CD8-positive, alpha-beta memory T cell (primary cell): ENCODE measurements at places on chromosomes 7 and 10. TPM values are rescaled to one million over a fixed set of nuclear protein-coding genes. Genes with fewer than 3 reads are reported as not detected.
A peak's percentile ranks its signal among the peaks of the same experiment; 100 is the strongest.

GRCh38 chr10:73779539-73780197 lies 2.2 kb upstream of the CHCHD1 start:
- DNase-seq, result no peak

Gene AGBL3
- 3.2 TPM for total RNA-seq

- no peak for DNase-seq
Measured at GRCh38 chr7:91496251-91496820, 232.1 kb downstream of the FZD1 start.

DNA sequence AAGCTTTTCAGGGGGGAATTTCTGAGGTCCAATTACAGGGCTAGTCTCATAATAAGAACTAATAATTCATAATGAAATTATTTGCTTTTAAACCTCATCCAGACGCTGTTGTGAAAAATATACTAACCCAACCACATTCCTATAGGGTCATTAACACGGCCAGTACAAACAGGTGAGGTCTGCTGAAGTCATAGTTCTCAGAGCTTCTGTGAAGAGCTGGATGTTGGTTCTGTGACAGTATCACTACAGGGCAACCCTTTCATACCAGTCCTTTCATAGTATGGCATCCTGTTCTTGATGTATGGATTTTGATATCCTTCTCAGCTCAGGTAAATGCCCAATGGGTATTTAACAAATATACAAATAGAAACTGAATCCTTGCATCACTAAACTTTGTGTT lies 62.3 kb upstream of the FAM133B start:
- DNase-seq, result no peak

DNA sequence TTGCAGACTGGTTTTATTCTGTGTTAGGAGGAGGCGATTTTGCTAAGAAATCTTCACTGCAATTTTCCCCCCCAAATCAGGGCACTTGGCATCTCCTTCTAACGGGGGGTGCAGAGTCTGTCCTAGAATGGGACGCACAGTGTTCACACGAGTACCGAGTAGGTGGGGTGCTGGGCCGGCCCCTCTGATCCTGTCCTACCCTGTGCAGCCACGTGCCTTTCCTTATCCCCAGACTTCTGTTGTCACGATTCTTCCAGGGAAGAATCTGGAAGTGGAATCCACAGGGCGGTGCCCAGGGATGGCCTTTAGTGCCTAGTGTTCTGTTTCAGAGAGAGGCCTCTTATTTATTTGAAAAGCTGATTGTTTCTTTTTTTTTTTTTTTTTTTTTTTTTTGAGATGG lies 16.4 kb downstream of the CUX1 start:
- no peak for DNase-seq

DNA sequence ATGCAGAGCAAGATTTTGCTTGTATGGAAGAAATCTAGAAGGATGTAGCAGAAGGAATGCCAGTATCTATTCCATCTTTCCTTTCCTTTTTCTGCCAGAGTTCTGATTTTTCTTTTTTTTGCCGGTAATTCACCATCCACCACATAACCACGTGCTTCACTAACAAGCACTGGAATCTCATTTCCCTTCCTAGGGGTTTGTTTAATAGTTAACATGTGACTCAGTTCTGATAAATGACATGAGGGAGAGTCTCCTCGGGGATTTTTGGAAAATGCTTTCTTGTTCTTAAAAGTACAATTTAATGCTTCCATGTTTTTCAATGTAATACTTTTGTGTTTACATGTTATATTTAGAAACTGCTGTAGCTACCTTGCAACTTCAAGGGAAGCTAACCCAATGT lies 590.2 kb downstream of the SH2D4B start:
- DNase-seq, result no peak

DNA sequence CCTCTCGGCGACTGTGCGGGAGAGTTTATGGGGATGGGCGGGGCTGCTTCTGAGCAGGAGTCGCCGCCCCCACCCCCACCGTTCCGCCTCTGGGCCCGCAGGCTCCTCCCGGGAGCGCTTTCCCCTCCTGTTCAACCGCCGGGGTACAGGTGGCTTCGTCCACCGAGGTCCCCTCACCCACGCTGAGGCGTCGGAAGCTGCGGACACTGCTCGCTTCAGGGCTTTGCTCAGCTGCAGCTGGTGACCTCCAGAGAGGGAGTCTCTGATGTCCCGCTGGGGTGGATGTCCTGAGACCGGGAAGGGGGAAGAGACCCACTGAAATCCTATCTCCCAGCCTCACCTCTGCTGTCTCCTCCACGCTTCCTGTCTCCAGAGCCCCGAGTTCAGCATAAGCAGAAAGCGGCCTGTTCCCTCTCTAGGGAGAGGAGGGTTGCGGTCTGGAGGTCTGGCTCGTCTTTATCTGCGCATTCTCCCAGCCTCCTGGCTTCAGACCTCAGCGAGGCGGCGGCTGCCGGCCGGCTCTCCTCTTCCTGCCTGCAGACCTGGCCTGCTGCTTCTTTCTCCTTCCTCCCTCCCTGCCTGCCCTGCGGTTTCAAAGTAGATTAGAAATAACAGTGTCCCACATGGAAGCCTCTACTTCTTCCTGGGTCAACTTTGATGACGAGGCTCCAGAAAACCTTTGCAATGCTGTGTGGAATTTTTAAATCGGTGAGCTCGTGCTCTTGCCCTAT lies 1.8 kb downstream of the CYP2E1 start:
- DNase-seq, result no peak

GRCh38 chr7:158816995-158817394 lies 12.3 kb downstream of the ESYT2 start:
- no peak for DNase-seq

DNA sequence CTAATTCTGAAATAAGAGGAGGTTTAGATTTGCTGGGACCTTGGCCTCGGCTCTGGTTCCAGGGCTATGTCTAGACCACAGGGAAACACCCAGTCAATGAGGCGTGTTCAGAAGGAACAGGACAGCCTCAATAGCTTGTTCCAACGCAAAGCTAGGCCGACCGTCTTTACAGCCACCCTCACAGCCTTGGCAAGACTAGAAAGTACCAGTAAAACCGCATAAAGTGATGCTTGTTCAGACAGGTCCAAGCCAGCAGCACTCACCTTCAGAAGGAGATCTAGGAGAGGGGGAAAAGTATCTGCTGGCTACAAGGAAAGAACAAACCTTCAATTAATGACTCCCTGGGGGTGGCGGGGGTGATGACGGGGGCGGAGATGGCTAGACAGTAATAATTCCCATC lies 50.1 kb upstream of the LMTK2 start:
- DNase-seq, result no peak

GRCh38 chr7:46616636-46617035 lies 695.6 kb upstream of the IGFBP3 start:
- DNase-seq, result no peak

Gene CREB5
- not detected for total RNA-seq

- DNase-seq, result no peak
Measured at GRCh38 chr10:14621037-14621436, 153.7 kb downstream of the FAM107B start.

DNA sequence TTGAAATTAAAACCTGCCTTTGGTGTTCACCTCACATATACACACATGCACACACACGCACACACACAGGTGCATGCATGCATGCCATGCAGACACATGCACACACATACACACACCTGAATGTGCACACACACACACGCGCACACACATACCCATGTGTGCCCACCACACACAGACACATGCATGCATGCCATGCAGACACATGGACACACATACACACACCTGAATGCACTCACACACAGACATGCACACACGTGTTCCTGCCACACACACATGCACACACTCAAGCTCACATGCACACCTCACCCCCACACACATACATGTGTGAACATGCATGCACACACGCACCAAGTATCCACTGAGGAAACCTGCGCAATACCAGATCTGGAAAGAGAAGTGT lies 136.4 kb downstream of the KLF6 start:
- DNase-seq, result no peak

DNA sequence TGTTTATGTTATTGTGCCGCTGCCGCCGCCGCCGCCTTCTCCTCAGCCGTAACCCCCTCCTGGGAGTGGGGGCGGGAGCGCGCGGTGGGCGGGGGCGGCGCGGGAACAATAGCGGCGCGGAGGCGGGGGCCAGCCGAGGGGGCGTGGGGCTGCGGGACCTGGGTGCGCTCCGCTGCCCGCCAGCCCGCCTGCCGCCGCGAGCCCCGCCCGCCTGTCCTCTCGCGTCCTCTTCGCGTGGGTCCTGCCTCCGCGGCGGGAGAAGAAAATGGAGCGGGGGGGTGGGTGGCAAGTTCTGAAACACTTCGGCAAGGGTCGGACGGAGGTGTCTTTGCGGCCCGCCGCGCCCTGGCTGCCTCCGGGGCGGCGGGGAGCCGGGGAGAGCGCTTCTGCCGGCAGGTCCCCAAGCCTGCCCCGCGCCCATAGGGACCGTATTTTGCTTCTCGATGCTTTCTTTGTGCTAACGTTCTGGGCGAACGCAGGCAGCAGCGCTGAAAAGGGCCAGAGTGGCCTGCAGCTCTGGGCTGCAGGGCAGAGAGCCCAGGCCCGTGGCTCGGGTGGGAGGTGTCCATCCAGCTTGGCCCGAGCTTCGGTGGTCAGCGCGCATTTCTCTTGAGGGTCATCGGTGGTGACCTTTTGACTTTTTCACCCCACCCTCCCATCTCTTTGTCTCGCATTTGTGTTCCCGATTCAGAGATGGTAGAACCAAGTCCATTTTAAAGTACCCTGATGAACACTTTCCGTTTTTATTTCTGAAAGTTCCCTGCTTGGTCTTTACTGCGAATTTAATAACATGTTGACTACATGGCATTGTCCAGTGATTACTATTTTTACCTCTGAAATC lies 613 bp downstream of the MAPK8 start:
- DNase-seq, result peak; percentile 83

DNA sequence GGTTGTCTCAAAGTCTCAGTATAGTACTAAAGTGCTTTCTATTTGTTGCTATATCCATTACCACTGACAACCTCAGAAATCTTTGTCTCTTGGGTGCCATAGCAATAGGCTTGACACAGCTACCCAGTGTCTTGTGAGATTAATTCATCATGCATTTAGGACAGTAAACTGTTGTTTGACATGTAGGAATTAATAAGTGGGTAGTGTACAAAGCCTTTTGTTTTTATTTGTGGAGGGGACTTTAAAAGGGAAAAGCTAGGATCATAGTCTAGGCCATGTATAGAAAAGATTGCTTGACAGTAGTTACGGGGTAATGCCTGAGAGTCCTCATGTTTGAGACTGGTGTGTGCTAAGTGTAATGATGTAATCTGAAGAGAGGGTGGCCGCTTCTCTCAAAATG lies 102.6 kb upstream of the AGR3 start:
- DNase-seq, result no peak

DNA sequence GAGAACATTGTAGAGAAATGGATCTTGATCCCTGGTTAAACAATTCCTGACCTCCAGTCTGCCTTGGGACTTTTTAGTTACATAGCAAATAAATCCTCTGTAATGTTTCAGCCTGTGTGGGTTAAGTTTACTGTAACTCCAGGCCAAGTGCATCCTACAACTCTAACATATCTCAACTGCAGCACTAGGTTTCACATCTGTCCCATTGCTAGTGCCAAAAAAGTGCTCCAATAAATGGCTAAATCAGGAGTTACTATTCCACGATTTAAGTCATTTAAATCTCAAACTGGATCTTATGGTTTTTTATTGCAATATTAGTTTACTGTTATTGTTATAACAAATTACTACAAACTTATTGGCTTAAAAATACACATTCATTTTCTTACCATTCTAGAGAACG lies 479.6 kb downstream of the GPAM start:
- no peak for DNase-seq

- DNase-seq, result no peak
Measured at GRCh38 chr7:144086730-144087129, 652 bp downstream of the OR2A12 start.

Gene AZGP1
- not detected for total RNA-seq

GRCh38 chr10:89535171-89536012 lies at the start of gene SLC16A12:
TSS of gene SLC16A12 (minus strand) at chr10:89535594. CDS start at chr10:89462578, 73,016 bp downstream.
- DNase-seq, result no peak

Gene SCIN
- 0.29 TPM for total RNA-seq

GRCh38 chr7:30799206-30799975 lies 28.2 kb downstream of the MINDY4 start:
- no peak for DNase-seq

Gene SPOCK2
- 63.0 TPM for total RNA-seq

DNA sequence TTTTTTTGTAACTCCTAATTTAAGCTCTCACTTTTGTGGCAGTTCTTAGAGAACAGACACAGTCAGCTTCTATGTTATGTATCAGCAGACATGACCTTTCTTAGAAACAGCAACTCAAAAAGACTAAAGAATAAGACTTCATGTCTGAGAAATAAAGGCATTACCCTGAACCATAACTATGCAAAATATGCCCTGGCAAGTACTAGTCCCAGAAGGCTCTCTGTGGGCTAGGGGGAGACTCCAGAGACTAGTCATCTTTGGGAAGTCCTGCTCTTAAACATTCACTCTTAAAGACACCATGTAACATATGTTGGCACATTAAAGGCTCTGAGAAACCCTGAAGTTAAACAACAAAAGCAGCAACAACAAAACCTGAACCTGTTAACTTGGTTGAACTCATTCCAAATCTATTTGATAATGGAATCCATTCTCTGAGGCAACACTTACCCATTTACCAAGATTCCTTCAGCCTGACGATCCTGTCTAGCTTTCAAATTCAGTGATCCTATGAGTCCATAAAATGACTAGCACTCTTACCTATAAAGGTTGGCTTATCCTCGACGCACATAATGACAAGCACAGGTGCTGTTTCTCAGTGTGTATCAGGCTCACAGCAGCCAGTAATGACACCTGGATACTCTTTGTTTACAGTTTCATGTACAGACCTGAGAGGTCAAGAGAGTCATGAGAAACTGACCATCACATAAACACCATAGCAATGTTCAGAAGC lies 62.3 kb downstream of the OSBPL3 start:
- no peak for DNase-seq

- DNase-seq, result no peak
Measured at GRCh38 chr7:83849131-83849530, 200.2 kb upstream of the SEMA3E start.

- no peak for DNase-seq
Measured at GRCh38 chr7:96120445-96121225, 201.3 kb downstream of the SLC25A13 start.

- no peak for DNase-seq
Measured at GRCh38 chr10:98424295-98425254, 9.6 kb upstream of the PYROXD2 start.

DNA sequence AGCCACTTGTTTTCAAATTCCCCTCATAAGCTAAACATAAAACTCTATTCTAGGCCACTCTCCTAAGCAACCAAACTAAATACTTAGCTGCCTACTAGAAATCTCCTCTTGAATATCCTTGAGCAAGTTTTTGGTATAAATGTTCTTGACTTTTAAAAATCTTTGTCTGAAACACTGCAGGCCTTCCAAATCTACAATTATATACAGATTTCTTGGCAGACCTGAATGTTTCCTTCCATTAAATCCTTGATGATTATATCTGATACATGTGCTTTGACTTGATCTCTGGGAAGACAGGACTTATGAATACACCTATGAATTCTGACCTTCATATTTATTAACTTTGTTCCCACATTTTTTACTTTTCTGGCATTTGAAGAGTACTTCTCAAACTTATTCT lies 314.5 kb downstream of the CACNA2D1 start:
- DNase-seq, result no peak

DNA sequence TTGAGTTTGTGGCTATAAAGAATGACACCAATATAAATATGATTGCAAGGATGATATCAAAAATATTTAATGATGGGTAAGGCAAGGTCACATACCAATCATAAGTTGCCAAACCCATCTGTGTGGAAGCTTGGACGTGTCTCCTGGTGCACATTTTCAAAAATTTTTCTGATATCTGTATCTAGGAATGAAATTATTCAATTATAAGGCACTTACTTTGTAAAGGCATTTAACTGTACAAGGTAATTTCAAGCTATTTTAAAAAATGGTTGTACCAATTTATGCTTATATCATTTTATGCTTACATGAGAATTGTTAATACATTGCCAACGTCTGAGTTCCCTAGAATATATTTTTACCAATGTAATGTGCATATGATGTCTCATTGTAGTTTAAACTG lies 306.4 kb upstream of the CACNA2D1 start:
- DNase-seq, result no peak
